ENCODE measurements at places on chromosomes 2 and 18.
A peak's percentile ranks its signal among the peaks of the same experiment; 100 is the strongest.

DNA sequence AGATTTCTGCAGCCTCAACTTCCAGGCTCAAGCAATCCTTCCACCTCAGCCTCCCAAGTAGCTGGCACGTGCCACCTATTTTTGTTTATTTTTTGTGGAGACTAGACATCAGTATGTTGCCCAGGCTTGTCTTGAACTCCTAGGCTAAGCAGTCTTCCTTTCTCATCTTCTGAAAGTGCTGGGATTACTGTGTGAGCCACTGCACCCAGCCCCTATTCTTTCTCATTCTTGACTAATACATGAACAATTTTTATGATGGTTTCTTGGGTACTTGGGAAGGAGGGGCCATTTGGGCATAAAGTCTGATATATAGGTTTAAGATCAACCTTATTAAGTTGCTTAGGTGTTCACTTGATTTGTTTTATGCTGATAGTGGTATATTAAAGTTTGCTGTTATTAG lies 26.2 kb downstream of the EPC2 start:
- no peak for DNase-seq

DNA sequence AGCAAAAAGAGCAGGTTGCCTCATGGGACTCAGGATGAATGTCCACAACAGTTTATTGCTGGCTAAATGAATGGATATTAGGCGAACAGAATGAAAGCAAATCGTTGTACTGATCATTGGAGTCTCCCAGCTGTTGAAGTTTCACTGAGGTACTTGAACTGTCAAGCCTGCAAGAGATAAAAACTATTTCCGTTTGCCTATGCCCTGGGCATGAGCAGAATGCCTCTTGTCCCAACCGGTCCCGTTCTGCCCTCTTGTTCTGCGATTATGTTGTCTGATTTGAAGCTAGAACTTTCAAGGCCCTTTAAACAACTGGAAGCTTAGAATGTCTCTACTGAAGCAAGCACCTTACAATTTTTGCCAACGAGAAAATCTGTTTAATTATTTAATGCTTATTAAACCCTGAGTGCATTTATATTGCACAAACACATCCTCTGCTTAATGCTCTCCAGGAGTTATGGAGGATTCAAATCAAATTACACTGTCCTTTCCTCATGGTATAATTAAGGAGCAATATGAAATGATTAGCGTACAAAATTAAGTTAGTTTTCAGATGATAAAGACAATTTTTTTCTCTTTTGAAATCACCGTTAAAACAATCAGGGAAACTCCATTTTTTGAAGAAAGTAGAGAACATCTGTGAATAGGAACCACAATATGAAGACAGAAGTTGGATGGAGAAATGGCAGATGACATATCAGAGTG lies 17.7 kb downstream of the QPCT start:
- DNase-seq = no peak

DNA sequence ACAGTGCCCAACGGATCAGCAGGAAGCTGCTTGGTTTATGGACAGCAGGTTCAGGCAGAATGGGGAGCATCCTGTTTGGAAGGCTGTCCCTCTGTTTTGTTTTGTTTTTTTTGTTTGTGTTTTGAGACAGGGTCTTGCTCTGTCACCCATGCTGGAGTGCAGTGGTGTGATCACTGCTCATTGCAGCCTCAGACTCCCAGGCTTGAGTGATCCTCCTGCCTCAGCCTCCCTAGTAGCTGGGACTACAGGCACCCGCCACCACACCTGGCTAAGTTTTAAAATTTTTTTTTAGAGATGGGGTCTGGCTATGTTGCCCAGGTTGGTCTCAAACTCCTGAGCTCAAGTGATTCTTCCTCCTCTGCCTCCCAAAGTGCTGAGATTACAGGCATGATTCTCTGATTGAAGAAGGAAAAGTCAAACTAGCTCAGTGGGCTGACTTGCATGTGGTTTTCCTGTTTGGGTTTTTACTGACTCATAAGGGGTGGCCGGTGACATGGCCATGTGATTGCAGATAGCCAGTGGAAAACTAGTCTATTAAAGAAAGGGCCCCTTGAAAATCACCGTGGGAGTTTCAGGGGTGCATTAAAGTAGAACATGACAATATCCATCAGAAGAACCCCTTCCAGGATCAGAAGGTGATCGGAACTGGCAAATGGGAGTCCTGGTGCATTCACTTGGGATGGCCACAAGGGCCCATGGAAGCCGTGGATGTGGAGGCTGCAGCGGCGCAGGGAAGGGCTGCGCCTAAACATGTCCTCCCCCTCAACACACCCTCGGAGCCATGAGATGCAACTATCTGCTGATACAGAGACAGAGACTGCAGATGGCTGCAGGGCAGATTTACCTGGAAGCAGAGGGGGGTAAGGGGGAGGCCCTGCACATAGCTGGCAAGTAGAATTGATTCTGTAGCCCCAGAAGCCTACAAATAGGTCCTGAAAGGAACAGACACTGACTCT lies 26.5 kb downstream of the AQP12B start:
- no peak for DNase-seq

GRCh38 chr2:215601990-215602721 lies 166.3 kb upstream of the FN1 start:
- DNase-seq = no peak

DNA sequence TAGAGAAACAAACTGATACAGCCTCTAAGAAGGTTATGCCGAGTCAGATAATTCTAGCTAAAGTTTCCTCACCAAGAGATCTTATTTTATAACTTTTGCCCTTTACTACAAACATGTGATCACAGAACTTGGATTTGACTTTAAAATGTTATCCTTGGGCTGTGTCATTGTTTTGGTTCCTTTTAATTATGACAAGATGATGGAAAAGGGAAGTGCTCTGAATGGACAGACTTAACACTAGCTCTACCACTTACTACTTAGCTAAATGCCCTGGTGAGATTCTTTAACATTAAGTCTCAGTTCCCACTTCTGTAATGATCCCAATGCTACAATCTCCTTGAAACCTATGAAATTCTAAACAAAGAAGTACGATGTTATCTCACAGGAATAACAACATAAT lies 69.9 kb downstream of the RTTN start:
- no peak for DNase-seq

DNA sequence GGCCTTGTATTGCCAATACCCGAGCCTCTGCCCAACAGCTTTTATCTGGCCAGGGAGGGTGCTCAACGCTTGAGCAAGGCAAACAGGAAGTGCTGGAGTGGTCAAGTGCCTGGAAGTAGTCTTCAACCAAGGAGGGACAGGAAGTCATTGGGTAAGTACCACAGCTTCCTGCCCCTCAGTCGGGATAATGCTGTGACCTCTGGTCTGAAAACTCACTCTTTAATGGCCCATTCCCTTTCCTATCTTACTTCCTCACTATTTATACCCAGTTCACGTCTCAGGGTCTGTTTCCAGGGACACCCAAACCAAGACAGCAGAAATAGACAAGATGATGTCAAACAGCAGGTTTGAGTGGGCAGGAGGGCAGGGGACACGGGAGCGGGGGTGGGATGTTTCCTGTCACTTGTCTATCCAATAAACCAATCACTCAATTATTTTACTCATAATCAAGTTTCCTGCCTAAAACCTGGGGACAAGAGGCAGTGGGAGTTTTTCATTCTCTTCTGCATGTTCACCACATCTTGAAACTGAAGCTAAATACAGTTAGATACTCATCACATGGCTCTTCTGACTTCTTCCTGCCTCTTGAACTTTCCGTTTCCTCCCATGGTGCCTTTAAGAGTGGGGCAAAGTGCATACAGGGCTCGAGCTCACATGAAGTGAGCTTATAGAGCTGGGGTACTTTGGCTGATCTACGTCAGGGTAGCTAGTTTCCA lies 68.9 kb upstream of the CAB39 start:
- DNase-seq = peak; percentile 55
